ENCODE measurements at places on chromosomes 4 and X.

GRCh38 chrX:148501386-148502066, 1.1 kb downstream of the AFF2 start:
- DNase-seq: no peak

DNA sequence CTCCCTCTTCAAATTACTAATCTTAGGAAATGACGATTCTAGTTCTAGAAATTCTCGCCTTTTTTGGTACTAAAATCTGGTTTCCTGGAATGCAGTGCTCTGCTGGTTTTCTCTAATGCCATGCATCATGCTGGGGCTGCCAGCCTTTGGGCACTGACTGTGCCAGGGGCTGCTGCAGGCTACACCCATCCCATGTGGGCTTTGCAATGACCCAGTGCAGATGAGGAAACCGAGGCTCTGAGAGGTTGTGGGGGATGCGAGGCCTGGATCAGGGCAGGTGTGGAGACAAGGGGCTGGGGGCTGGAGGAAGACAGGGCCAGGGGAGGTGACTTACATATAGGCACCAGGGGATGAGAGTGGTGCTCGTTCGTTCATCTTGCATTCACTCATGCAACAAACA, 95.3 kb downstream of the HMX1 start:
- no peak for DNase-seq

DNA sequence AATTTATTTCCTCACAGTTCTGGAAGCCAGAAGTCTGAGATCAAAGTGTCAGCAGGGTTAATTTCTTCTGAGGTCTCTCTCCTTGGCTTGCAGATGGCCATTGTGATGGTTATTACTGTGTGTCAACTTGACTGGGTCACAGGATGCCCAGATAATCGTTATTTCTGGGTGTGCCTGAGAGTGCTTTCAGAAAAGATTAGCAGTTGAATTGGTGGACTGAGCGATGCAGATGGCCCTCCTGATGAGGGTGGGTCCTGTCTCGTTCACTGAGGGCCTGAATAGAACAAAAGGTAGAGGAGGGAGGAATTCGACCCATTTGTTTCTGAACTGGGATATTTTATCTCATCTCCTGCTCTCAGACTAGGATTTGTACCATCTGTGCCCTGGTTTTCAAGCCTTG, 15.7 kb downstream of the SMIM43 start:
- DNase-seq: no peak

DNA sequence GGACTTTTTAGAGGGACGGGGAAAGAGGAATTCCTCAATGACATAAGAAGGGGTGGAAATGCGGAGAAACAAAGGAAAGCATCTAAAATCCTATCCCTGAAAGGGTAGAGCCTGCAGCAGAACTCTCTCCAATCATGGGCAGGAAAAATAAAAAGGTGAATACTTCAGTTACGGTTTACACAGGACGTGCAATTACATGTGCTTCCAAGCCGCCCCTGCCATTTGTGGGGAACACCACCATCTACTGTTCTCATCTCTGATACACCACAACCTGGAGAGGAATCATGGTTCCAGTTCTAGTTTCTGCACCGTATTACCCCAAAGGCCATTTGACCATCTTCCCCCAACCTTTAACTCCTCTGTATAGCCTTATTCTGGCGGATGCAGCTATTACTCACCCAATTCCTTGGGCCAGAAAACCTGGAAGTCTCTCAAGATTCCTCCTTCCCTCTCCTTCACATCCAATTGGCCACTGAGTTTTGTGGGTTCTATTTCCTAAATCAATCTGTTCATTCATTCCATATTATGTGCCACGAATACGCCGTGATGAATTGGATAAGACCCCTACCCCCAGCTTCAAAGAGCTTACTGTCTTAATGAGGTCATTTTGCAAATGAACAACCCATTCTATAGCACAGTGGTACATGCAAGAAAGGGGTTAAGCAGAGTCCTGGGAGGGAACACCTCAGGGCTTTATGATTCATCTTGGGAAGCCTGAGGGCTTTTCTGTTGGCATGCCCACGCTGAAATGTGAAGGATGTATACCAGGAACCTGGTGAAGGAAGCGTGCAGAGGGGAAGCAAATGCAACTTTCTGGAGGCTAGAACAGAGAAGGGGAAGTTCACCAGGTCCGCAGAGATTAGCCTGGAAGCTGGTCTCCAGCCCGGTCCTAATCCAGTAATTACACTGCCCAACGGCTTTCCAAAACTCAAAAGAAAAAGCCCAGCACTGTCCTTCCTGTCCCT, 1.4 kb upstream of the MSL3 start:
- no peak for DNase-seq

DNA sequence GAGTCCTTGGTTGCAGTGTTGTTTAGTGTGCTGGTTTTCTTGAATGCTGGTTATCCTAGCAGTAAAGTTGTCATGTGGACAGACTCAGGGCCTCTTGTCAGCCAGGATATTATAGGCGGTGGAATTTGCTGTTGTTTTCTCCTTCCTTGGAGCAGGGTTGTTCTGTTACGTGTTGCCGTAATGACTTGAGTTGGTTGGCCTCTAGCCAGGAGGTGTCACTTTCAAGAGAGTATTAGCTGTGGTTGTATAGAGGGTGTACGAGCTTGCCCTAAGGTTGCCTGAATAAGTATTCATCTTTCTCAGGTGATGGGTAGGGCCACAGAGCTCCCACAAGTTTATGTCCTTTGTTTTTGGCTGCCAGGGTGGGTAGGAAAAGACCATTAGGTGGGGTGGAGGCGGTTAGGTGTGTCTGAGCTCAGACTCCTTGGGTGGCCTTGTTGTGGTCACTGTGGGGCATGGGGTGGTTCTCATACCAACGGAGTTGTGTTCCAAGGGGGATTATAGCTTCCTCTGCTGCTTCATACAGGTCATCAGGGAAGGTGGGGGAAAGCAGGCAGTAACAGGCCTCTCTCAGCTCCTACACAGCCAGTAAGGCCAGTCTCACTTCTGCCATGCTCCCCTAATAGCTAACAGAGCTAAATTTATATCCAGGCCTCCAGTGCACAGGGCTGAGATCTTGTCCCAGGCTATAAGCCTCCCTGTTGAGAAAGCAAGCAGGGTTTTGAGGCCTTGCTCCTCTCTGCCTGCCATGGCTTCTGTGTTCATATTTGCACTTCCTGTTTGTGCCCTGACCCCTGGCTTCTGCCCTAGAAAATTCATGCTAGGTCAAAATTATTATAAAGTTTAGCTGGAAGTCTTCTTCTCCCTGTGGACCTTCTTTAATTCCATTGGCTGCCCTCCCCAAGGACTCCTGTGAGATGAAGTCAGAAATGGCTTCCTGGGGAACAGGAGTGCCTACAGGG, 594.7 kb downstream of the RAPGEF2 start:
- no peak for DNase-seq

- peak; percentile 87 for DNase-seq
Observed at GRCh38 chr4:152500800-152501434, 35.0 kb downstream of the FBXW7 start.

GRCh38 chr4:1244978-1245471, 3.9 kb downstream of the CTBP1 start:
- peak; percentile 21 for DNase-seq

- no peak for DNase-seq
Observed at GRCh38 chr4:94285666-94286065, 57.0 kb downstream of the HPGDS start.

GRCh38 chr4:74111990-74112389, 13.0 kb upstream of the CXCL2 start:
- no peak for DNase-seq

DNA sequence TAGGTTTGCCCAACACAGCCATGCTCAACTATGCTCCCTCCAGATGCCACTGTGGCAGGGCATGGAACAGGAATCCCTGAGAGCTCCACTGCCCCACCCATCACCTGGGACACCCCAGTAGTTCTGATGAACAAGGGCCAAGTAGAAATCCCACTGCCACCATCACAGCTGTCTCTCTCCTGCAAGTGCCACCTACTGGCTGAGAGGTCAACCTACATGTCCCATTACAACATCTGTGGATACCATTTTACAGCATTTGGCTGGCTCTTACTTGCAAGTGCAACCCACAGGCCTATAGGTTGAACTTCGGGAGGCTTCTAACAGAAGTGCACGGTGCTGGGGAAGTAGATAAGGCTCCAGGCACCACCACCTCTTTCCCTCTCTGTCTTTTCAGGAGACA, 142.5 kb downstream of the CXXC4 start:
- no peak for DNase-seq

DNA sequence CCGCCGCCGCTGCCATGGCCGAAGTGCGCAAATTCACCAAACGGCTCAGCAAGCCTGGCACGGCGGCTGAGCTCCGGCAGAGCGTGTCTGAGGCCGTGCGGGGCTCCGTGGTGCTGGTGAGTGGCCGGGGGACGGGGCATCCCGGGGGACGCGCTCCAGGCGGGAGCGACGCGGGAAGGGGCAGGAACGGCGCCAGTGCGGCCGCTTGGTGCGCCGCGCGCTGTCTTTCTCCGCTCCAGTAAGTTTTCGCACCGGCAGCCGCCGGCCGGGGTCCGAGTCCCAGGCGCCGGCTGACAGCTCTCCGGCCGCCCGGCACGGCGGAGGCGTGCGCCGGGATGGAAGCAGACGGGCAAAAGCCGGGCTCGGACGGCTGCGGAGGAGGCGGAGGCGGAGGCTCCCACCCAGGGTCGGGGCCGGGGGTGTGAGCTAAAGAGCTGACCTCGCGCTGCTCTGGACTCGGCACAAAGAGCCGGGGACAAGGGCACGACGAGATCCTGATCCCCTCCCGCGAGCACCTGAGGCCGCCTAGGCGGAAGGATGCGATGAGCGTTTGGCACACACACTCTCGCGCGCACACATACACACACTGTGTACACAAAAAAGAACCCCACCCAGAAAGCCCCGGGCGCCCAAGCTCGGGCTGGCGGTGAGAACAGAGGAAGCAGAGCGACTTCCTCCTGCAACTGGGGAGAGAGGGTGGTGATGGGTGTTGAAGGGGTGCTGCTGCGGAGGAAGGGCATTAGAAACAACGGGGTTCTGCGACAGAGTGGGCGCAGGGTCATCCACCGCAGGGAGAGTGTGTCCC, 545 bp downstream of the DOCK11 start:
- peak; percentile 24 for DNase-seq

GRCh38 chrX:118049713-118050112, 66.9 kb downstream of the KLHL13 start:
- no peak for DNase-seq

- DNase-seq: no peak
Observed at GRCh38 chr4:94439606-94440005, 12.1 kb upstream of the PDLIM5 start.

GRCh38 chr4:42278709-42279324, 118.5 kb upstream of the SHISA3 start:
- DNase-seq: no peak

- no peak for DNase-seq
Observed at GRCh38 chr4:184428787-184429186, 45.6 kb downstream of the IRF2 start.

DNA sequence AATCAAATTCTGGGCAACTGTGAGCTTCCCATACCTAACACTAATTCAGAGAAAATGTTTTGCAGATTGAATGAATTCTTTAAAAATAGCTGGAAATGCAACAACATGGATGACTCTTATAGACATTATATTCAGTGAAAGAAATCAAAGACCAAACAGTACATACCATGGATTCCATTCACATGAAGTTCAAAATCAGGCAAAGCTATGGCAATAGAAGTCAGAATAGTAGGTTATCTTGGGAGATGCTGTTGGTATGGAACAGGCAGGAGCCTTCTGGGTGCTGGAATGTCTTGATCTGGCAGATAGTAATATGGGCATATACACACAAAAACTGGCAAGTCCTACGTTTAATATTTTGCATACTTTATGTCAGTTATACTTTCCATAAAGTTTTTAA, 25.5 kb upstream of the CBLL2 start:
- no peak for DNase-seq

DNA sequence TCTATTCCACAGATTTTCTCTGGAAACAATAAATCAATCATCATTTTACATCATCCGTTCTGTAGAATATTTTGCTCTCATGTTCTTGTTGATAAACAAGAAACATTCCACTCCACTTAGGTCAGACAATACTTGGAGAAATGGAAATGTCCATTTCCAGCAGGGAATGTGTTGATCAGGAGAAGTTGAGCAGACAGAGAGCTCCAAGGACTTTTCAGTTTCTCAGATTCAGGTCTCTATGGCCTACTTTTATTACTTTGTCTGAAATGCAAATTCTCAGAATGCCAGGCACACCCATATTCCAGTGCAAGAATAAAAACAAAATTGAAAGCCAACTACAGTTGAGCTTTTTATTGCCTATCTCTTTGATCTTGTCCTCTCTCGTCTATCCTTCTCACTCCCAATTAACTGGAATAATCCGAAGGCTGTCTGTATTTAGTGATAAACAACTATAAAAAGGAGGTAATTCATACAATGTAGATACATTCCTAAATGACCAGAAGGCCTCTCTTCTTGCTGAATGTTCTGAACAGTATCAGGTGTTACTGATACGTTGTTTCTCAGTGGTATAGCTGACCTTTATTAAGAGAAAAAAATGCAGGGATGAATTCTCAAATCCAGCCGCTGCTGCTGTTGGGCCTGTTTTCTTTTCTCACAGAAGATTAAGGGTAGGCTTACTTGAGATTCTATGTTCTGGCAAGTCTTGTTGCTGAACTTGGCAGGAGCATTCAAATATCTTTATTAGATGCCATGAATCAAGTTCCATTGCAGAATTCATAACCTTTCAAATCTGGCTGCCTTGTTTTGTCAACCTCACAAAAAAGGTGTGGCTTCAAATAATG, 72.1 kb downstream of the HPGD start:
- DNase-seq: no peak

DNA sequence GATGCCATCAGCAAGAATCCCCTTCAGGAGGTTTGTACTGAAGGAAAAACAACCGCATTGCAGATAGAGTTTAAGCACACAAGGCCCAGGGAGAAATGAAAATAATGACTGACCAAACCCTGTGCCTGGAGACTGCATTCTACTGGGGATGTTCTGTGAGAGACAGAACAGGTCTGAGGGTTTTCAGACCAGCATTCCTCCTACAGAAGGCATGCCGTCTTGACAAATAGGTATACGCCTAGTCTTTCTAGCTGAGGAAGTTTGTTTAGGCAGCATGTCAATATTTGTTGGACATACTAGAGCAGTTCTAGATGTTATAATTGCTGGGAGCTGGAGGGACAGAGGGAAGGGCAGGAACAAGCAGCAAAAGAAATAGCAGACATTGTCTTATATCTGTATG, 68.4 kb upstream of the SCOC start:
- no peak for DNase-seq

- DNase-seq: no peak
Observed at GRCh38 chrX:53303195-53303594, 21.8 kb upstream of the IQSEC2 start.

- no peak for DNase-seq
Observed at GRCh38 chr4:128670513-128670912, 139.0 kb upstream of the JADE1 start.

- DNase-seq: no peak
Observed at GRCh38 chrX:1853916-1854315, 239.1 kb downstream of the ASMT start.

DNA sequence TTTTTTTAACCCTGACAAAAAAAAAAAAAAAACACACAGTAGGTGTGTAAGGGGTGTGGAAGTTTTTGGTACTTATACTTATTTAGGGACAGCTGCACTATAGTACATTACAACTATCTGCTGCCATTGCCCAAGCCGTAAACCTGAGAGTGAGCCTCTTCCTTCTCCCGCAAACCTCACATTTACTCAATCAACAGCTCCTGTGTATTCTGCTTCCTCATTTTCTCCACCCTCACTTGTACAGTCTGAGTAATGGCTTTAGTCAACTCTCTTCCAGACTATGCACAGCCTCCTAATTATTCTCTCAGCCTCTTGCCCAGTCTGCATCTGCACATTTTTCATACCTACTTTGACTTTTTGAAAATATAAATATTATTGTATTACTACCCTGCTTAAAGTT, 362.0 kb downstream of the ADAM29 start:
- no peak for DNase-seq

- DNase-seq: no peak
Observed at GRCh38 chr4:4558881-4559280, 17.0 kb upstream of the STX18 start.

- peak; percentile 58 for DNase-seq
Observed at GRCh38 chr4:89939994-89940393, 45.3 kb downstream of the MMRN1 start.
